EH (cell line): ENCODE measurements at places on chromosomes 3 and 15.

DNA sequence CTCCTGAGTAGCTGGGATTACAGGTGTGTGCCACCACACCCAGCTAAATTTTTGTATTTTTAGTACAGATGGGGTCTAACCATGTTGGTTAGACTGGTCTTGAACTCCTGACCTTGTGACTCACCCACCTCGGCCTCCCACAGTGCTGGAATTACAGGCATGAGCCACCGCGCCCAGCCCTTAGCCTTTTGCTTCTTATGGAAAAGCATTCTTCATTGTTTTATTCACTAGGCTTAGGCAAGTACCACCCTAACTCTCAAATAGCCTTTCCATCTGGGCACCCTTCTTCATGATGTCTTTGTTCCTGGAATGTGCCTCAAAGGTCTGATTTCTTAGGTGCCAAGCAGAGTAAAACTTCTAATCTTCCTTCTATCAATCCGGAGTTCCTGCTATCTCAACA lies 641.8 kb downstream of the FHIT start:
- peak; percentile 15 for DNase-seq

DNA sequence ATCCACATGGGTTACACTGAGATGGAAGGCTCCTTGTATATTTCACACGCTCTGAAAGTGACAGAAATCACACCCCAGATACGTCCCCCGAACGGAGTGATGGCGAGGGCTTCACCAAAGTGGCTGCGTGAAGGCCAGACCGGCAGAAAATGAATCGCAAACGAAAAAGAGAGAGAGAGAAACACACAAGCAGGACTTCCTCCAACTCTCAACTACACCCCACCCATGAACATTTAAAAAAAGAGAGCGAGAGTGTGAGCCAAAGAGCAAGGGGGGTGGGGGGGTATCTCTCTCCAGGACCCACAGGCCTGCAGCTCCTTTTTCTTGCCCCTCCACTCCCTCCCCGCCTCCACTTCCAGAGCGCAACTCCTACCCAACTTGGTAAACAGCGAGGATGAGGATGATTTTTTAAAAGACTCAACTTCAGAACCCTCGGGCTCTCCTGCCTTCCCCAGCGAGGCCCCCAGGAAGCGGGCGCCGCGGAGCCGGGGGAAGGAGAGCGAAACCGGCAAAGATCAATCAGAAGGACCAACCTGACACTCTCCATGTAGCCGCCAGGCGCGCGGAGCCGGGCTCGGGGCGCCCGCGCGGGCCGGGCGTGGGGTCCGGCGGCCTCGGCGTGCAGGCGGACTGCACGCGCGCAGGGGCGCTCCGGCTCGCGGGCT lies 519.1 kb downstream of the FOXP1 start:
- peak; percentile 74 for DNase-seq

DNA sequence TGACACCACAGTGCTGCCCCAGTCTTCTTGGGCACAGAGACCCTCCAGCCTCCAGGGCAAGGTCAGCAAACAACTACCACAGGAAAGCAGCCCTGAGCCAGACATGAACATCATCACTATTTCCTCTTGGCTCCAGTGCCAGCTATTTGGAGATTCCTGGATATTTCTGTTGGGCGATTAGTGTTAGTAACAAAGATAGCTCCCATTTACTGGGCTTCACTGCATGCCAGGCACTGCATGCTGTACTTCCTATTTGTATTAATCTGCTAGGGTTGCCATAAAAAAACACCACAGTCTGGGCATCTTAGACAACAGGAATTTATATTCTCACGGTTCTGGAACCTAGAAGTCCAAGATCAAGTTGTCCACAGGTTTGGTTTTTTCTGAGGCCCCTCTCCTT lies 255.1 kb upstream of the STT3B start:
- DNase-seq: peak; percentile 58

DNA sequence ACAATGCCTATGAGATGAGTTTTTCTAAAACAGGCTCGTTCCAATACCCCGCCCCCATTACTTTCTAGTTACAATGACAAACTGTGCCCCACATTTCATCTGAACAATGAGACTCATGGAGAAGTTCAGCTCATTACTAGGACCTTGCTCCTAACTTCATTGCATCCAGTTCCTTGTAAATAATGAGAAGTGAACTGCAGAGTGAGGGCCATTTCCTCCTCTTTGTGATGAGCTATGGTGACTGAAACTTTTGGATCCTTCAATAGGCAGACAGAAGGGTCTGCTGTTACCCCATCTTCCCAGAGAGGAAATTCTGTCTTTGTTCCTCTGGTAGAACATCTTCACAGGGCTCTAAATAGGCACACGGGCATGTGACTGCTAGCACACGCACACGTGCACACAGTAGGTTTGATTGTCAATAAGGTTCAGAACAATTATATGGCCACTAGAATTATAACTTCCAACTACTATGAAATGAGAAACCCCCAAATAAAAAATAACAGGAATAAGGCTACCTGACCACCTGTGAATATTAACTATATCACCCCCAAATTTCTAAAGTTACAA lies 51.8 kb downstream of the SERP1 start:
- no peak for DNase-seq

DNA sequence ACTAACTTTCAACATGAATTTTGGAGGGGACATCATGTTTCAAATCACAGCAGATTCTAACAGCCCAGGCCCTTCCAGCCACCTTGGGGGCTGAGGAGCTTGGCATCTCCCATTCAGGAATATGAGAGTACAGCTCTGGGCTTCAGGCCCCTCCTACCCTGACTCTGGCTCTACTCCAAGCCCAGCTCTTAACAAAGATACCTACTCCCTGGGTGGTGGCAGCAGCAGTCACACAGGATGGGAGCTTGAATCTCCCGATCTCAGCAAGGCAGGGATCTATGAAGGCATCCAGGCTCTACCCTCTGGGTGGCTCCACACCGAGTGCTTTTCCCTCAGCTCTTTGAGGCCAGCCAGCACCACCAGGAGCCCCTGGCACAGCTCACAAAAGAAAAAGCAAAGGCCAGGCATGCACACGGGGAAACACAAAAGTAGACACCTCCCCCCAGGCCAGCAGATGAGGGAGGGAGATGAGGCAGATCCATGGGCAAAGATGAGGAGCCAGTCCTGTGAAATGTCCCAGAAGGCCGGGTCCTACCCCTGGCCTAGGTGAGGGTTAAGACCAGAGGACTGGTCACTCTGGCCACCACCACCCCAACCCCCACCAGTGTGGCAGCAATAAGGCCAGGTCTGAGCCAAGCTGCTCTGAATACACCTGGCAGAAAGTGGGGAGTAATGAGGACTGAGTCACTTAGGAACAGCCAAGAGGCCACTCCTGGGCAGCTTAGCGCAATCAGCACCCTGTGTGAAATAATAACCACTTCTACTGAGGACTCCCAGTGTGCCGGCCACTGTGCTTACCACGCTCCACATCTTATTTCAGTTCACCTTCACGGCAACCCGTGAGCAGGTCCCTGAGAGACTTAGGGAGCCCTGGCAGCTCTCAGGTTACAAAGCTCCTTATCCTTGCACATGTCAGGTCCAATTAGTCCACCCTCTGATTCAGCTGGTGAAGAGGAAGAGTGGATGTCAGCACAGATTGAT lies 24.3 kb downstream of the PLA2G4F start:
- DNase-seq: peak; percentile 19

GRCh38 chr3:130490241-130490640 lies 26.7 kb upstream of the COL6A6 start:
- DNase-seq: peak; percentile 1

GRCh38 chr15:101488300-101489164 lies 975 bp downstream of the PCSK6 start:
- no peak for DNase-seq

DNA sequence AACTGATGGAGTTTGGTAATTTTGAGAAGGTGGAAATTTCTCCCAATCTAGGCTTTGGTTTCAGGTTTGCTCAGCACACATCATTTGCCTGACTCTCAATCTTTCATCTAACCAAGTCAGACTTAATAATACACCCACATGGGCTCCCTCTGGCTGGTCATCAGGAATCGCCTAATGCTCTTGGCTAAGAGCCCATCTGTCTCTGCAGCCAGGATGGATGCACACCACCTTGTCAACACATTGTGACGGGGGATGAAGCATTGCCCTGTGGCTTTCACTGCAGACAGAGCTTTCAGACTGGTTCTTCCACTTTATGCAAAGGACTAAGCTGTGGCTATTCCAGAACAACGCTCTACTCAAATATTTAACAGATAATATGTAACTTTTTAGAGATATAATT lies 3.0 kb upstream of the HDGFL3 start:
- DNase-seq: peak; percentile 10
